ENCODE measurements at places on chromosomes 6 and 20. TPM values are rescaled to one million over a fixed set of nuclear protein-coding genes. Genes with fewer than 3 reads are reported as not detected.
A peak's percentile ranks its signal among the peaks of the same experiment; 100 is the strongest.

BEND6 gene
- 0.49 TPM for total RNA-seq

LRRC1 gene
- 0.72 TPM for total RNA-seq

SIGLEC1 gene
- not detected for total RNA-seq

BTN1A1 gene
- not detected for total RNA-seq

NRN1 gene
- total RNA-seq = 44.1 TPM

DNA sequence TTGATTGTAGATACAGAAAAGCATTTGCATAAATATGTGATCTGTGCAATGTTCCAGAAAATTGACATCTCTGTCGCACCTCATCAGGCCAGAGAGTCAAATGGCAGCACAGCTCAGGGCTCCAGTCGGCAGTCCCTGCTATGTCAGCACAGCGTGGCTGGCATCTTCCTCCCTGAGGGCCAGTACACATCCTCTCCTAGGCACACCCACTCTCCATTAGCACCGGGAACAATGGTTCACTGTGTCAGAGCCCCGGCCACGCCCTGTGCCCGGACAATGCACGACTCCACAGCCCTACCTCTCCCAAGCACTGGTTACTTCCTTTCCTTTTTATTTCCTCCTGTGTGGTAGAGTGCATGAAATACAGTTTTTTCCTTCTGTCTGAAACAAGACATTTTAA is 114.9 kb downstream of the FOXC1 start:
- no peak for DNase-seq

DNA sequence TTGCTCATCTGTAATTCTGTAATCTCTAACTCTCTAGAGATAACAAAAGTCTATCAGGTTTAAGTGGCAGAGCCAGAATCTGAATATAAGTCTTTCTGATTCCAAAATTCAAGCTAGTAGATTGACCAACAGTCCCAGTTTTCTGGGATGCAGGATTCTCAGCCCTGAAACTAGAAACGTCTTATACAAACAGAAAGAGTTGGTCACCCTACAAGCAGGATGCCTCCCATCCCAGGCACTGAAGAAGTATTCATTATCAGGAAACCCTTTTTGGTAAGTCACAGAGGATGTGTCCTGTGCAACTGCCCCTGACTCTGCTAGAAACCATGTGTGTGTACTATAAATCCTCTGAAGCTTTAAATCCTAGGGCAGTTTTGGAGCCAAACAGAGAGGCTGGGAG is 135.0 kb downstream of the CARMIL1 start:
- DNase-seq = no peak

GRCh38 chr20:60403105-60403741 is 445.0 kb downstream of the CDH26 start:
- peak; percentile 42 for DNase-seq

DNA sequence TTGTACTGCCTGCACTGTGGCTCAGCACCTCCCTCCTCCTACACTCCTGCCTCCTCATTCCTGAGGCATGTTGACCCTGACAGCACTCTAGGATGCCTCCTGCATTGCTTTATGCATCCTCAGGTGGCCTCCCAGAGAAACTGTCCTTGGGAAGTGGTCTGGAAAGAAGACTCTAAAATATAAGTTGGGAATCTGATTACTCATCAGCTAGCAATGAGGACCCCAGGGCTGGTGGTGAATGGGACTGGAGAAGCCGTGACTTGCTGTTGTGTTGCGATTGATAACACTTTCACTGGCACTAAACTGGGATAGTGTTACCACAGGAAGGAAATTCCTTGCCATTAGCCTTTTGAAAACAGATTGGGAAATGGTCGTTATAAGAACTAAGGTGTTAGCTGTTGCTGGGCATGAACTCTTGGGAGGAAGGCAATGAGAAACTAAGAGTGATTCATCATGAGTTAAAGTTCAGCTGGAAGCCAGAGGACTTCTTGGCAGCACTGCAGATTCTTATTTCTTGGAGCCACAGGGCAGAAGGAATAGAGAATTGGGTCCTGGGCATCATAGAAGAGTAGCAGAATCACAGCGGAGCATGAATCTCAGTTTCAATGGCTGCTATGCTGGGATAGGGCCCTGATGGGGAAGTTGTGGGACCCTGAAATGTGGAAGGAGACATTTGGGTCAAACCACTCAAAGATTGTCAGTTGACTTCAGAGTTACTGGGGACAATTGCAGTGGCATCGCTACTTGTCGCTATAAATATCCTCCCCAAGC is 10.1 kb upstream of the SIRPD start:
- peak; percentile 59 for DNase-seq

DNA sequence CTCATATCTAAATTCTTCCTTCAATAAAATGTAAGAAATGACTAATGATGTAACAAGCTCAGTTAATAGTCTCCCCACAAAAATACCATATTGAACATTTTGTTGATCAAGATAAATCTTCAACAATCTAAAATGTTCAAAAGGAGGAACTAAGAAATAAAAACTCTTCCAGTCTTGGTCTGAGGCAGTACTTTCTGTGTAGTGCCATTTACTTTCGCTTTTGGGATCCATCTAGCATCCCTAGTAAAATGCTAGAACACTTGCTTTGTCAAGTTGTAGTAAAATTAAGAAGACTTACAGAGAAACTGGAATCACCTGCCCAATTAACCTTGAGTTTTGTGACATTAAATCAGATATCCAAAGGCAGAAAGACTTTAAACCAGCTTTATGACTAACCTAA is 246.4 kb downstream of the KHDRBS2 start:
- DNase-seq = no peak

DNA sequence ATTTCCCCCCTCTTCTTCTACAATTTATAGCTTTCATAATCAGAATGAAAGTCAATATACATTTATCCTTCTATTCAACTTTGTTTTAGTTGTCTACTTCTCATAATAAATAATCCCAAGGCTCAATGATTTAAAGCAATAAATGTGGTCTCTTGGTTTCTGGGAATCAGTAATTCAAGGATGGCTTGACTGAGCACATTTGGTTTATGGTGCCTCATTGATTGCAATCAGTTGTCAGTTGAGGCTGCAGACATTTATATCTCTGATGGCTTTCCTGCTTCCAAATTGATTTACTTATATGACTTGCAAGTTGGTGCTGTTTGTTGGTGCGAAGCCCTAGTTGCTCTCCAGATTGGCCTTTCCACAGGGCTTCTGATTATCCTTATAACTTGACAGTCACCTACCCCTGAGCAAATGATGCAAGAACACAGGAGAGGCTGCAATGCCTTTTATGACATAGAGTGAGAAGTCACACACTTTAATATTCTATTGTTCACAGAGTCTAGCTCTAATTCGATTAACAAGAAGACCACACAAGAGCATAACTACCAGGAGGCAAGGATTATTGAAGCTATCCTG is 2.7 kb upstream of the CRISP1 start:
- DNase-seq = no peak
